CD4-positive, alpha-beta T cell treated with Interleukin-2 at 100 ng/mL for 4 hours (primary cell): ENCODE measurements at places on chromosomes 3 and 15.

DNA sequence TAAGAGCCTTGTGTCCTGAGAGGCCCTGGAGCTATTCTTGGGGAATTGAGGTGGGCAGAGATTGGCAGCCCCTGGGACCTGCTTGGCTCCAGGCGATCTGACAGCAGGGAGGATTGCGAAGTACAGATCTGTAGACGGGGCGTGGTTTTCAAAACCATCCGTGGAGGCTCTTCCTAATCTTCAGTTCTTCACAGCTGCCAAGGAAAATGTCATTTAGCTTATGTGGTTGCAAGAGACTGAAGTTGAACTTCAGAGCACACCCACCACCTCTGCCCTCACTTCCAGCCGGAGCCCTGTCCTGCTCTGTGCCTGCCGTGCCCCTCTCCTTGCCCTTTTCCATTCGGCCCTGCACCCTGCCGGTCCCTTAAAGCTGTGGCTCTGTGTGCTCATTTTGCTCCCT is 12.9 kb downstream of the NISCH start:
- no peak for DNase-seq

DNA sequence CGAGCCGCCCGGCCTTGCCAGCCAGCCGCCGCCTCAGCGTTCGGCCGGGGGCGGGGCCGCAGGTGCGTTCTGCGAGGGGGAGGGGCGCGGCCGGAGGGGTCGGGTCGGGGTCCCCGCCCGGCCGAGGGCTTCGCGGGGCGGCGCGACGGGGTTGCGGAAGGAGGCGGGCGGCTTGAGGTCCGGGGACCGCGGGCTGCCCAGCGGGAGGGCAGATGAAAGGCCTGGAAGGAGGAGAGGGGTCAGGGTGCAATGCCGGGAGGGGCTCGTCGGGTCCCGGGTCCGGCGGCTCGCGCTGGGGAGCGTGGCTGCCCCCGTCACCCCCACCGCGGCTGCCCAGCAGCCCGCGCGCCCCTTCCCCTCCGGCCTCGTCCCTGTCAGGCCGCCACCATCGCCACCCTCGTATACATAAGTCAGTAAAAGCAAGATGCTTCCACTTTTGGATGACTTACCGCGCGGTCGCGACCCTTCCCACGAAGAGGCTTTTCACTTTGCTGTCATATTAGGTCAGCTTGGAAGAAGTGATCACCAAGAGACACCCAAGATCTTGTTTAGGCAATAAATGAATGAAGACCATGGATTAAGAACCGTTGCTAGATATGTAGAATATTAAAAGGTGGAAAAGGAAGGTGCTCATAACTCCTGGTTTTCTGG is 620 bp upstream of the ANP32A start:
- DNase-seq, result no peak

GRCh38 chr3:3799173-3800079 is at the start of gene LRRN1:
LRRN1 (plus strand) TSS chr3:3799431; CDS start chr3:3844642, 45,211 bp downstream.
- DNase-seq, result peak; percentile 12

- DNase-seq, result no peak
These were observed 32.2 kb downstream of the SQOR start for GRCh38 chr15:45667002-45667401.

- DNase-seq, result peak; percentile 55
These were observed 27.0 kb upstream of the POLG start for GRCh38 chr15:89361451-89362202.

GRCh38 chr3:15743587-15744009 is 54.2 kb downstream of the ANKRD28 start:
- no peak for DNase-seq
